ENCODE measurements at places on chromosomes 3 and 15.
A peak's percentile ranks its signal among the peaks of the same experiment; 100 is the strongest.

- ATAC-seq: no peak
Measured at GRCh38 chr15:40949756-40950207, 3.5 kb upstream of the CHAC1 start.

DNA sequence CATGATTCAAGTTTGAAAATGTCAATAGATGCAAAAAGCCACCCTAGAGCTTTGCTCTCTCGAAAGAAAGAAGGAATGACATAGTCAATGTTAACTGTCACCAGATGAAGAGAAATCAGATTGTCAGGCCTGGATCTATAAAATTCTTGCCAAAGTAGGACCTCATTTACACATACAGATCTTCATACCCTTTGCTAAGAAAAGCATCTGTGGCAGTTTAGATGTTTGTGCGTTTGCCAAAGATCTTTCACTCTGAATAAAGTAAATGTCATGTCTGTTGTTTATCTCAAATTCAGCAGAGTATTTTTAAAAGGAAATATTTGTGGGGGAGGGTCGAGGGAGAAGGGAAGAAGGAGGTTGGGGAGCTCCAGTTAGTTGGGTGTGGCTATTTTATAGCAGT, 119.4 kb downstream of the FEZF2 start:
- no peak for ATAC-seq

- no peak for ATAC-seq
Measured at GRCh38 chr3:42497009-42497731, 5.3 kb upstream of the VIPR1 start.

GRCh38 chr3:125129512-125129997, 73.8 kb upstream of the HEG1 start:
- ATAC-seq: no peak

- ATAC-seq: no peak
Measured at GRCh38 chr15:25170781-25171110, 216.0 kb downstream of the SNRPN start.

- no peak for ATAC-seq
Measured at GRCh38 chr3:64008487-64009351, 14.6 kb downstream of the PSMD6 start.

DNA sequence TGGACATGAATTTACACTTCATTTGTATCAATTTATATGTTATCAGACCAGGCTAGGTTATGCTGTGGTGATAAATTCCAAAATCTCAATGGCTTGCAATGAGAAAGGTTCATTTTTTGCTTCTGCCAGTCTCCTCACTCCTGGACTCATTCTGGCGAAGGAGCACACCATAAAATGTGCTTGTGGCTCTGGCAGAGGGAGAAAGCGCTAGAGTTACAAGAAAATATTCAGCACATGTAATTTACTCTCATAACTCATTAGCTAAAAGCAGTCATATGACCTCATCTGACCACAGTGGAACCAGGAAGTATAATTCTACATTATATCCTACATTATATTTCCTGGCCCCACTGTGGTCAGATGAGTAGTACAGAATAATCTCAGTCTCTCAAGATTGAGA, 193.8 kb downstream of the BCHE start:
- no peak for ATAC-seq

DNA sequence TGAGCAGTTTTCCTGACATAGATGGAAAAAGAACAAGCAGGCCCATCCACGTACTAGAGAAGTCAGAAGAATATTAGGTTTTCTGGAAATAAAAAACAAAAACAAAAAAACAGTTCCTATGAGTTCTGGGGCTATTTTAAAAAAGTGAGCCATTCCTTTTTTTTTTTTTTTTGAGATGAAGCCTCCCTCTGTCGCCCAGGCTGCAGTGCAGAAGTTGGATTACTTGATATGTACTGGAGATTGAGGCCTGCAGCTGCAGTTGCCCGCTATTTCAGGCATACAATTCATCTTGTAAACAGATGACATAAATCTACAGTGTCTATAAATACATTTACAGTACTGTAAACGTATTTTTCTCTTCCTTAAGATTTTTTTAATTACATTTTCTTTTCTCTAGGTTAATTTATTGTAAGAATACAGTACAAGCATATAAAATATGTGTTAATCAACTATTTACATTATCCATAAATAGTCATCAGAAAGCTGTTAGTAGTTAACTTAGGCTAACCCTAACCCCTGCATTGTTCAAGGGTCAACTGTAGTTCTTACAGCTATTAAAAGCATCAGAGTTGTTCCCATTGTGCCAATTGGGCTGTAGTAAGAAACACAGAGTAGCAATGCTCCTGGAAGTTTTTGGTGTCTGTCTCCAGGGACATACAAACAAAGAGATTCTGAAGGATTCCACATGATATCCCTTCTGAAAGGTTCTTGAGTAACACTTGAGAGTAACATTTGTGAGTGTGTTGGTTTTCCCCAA, 11.2 kb upstream of the ACTL6A start:
- no peak for ATAC-seq

DNA sequence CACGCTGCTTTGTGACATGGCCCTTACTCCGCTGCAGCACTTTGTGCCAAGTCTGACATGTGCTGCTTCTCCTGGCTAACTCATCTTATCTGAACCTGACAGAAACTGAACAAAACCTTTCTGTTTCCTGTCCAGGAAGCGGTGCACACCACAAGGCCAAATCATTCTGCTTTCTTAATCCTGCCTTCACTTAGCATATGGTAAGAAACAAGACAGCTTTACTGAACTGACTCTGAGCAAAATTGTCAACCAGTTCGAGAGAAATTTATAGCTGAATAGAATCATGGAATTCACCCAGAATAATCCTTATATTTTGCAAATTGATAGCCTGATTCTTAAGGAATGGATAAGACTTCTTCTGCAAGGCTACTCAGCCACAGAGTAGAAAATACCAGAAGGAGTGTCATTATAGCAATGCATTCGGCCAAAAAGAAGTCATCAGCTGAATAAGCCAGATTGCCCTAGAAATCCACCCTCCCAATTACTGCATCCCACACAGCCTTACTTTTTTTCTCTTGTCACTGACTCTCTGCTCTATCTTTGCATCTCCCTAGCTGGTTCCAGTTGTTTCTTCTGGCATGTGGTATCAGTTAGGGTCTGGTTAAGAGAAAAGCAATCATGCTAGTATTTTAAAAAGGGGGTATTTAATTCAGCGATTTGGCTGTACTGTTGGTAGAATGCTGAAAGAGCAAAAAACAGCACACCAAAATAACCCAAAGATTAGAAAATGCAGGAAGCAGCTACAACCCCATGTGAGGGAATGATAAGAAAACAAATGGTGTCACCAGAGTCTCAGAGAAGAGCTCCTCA, 41.6 kb upstream of the STRIT1 start:
- no peak for ATAC-seq

- ATAC-seq: no peak
Measured at GRCh38 chr3:118766306-118766669, 268.4 kb downstream of the IGSF11 start.

- peak; percentile 43 for ATAC-seq
Measured at GRCh38 chr3:155766206-155766605, 21.3 kb upstream of the PLCH1 start.

DNA sequence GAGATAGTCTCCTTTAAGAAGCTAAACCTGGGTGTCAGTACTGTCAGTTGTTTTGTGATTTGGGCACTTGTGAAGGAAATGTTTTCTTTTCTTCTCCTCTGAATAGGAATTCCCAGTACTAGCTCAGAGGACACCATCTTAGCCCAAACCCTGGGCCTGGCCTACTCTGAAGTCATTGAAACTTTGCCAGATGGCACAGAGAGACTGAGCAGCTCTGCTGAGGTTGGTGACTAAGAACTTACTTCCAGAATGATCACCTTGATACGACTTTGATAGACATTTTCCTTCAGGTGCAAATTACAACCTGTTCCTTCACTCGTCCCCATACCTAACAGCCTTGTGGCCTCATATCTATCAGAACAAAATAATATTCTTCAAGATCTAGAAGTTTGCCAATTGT, 100.2 kb downstream of the LARS2 start:
- peak; percentile 60 for ATAC-seq

DNA sequence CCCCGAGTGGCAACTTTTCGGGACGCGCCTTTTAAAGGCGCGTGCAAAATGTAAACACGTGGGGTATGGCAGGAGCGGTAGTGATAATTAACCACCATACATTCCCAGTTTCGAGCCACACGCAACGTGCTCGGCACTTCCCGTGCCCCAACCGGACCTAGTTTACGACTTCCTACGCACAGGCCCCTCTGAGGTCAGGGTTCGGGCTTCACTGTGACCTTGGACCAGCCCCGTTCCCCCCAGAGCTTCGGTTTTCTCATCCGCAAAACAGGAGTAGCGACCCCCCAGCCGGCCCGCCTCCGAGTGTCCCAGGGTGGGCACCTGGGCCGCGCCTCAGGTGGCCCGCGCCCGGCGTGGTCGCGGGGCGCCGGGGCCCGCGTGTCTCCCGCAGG, 451 bp downstream of the CHCHD4 start:
- peak; percentile 33 for ATAC-seq

DNA sequence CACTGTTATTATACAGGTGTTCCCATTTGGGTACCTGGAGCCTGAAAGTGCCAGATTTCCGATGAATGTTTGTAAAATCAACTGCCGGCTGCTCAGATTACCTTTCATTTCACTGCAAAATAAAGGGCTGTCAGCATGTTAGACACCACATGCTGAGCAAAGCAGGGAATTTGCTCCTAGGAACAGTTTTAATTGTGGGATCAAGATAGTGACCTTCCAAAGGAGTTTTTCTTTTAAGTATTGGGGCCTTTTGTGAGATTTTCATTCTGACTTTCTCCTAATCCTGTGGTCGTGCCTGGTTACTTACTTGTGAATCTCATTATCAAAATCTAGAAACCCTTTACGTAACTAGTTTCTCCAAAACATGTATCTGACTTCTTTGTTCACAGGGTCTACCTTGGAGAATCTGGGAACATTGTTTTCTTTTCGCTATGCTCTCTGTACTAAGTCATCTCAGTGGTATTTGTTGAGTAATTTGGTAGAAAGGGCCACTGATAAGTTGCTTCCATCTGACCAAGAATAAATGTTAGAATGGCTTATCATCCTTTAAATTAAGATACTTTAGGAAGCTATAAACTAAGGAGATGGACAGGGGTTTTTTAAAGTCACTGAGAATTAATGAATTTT, 40.8 kb upstream of the LRTM1 start:
- ATAC-seq: no peak

DNA sequence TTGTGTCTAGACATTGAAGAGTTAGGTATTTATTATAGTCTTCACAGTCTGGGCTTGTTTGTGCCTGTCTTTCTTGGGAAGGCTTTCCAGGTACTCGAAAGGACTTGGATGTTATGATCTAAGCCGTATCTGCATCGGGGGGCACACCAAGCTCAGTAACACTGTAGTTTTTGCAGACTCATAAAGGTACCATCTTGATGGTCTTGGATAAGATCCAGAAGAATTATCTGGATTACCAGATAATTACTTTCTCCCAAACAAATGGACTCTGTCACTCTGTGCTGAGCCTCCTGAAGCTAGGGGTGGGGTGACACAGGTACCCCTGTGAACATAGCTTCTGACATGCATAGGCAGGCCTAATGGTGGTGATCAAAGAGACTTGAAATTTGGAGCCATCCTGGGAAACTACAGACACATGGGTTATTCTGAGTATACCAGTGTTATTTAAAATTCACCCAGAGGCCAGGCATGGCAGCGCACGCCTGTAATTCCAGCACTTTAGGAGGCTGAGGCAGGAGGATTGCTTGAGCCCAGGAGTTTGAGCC, 238.6 kb upstream of the TPM1 start:
- ATAC-seq: no peak

DNA sequence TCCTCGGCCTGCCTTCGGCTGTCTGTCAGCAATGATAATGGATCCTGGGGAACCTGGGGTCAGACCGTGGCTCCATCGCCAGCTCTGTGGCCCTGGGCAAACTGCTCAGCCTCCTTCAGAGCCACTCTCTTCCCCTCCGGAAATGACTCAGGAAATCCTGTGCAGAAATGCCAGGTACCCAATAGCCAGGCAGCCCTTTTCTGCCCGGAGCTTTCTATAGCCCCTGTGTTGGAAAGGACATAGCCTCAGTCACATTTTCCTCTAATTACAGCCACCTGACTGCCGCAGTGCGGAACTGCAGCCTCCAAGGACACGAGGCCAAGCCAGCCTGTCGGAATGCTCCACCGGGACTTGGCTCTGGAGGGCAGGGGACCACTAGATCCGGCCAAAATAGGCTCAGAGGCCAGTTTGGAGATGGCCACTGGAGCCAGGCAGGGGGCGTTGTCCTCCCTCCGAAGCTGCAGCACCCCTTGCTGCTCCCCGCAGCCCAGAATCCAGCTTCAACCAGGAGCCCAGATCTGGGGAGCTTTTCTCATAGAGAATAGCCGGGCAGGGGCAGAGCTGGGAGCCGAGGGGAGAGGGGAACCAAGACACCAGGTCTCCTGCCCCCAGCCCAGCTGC, 11.6 kb upstream of the ZXDC start:
- ATAC-seq: no peak

GRCh38 chr15:34271493-34271892, 46.7 kb downstream of the EMC4 start:
- no peak for ATAC-seq

DNA sequence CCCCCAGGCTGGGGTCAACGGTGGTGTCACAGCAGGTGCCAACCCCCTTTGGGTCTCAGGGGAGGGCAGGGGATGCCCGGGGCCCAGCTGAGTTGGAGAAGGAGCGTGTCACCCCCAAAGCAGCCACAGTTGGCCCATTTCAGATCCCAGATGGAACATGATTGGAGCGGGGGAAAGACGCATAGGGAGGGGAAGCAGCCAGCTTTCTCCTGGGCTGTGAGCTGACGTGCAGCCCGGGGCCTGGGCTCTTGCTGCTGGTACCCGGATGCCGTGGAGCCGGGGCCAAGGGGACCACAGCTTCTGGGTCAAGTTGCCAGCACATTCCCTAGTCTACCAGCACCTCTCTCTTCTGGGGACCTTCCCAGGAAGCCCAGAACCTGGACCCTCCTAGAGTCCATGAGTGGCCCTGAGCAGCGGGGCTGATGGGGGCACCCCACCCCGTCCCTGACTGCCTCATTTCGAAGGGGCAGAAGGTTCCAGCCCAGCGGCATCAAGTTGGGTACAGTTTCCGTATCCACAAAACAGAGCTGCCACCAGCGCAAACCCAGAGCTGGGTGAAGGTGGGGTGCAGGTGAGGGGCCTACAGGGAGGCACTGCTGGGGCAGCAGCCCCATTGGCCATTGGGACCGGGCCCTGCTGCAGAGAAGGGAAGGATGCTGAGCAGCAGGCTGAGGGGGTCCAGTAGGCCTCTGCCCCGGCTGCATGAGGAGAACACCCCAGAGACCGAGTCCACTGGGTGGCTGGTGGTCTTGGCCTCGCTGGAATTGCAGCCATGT, 148.8 kb downstream of the NSMCE3 start:
- ATAC-seq: no peak

Data from activated CD4-positive, CD25-positive, alpha-beta regulatory T cell treated with anti-CD3 and anti-CD28 coated beads, Interleukin-2, amount 50 U/mL, for 24 hours (primary cell).